Cerebellar nuclear complex (tissue), 1 donor: ENCODE measurements at places on chromosomes 7 and 10.

- DNase-seq = no peak
Measured at GRCh38 chr7:30169579-30169978, 34.8 kb downstream of the MTURN start.

- no peak for DNase-seq
Measured at GRCh38 chr7:99112097-99112496, 31.8 kb downstream of the SMURF1 start.

DNA sequence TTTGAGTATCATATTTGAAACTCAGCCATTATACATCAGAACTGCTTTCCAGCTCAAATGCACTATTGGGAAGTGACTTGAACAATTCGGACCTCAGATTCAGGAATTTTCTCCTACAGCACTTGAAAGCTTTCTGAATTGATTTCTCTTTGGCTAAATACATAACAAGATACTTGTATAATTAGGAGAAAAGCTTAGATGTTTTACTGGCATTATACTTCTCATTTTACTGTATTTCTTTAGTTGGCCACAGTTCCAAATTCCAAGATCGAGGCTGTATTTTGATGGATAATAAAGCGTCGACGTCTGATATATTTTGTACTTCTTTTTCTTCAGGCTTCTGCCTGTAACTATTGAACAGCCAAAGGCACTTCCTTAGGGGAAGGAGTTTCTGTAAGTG is 26.7 kb upstream of the LYZL2 start:
- no peak for DNase-seq

- DNase-seq = no peak
Measured at GRCh38 chr10:11679946-11680345, 62.2 kb upstream of the ECHDC3 start.
